ENCODE measurements at places on chromosomes 4 and X. TPM values are rescaled to one million over a fixed set of nuclear protein-coding genes. Genes with fewer than 3 reads are reported as not detected.

- DNase-seq = no peak
These were observed 18.3 kb downstream of the NOA1 start for GRCh38 chr4:56959100-56959499.

DNA sequence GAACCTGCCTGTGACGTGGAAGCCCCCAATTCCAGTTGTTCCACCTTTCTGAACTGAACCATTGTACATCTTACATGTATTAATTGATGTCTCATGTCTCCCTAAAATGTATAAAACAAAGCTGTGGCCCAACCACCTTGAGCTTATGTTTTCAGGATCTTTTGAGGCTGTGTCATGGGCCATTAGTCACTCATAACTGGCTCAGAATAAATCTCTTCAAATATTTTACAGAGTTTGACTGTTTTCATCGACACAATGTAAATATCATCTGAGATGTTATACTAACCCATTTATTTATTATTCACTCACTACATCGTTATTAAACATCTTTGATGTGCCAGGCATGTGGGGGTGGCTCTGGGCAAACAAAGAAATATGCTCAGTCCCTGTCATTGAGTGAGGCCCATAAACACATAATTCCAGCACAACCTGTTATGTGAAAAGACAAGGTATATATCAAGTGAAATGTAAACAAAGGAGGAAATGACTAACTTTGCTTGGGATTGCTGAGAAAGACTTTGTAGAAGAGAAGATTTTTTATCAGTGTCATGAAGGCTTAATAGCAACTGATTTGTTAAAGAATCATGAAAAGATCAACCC is 34.5 kb upstream of the PPM1K start:
- DNase-seq = no peak

DNA sequence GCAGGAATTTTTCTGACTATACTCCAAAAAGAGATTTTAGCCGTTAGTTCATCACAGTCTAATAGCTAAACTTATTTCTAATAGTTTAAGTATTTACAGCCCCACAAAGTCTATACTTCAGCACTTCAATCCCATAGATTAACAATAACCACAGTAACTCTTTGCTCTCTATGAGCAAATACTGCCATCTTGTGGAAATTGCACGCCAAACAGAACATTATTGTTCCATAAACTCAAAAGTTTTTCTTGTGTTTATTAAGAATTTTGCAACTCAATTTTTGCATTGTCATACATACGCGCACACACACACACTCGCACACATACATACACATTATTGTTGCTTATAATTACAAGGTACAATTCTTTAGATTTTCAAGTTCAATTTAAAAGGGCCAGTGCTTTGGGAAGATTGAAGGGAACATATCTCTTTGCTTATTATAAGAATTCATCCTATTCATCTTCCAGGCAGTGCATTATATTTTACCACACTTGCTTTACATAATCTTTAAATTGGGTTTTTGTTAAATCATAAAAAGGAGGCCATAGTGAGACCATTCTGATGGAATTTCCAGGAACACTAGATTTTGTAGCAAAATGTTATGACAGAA is 63.8 kb upstream of the ATOH1 start:
- peak; percentile 55 for DNase-seq

GRCh38 chr4:149145803-149146202 is 669.8 kb downstream of the IQCM start:
- no peak for DNase-seq

SGMS2 gene
- 31.8 TPM for total RNA-seq

EREG gene
- total RNA-seq = not detected

GRCh38 chrX:24619647-24620046 is 27.5 kb downstream of the PCYT1B start:
- no peak for DNase-seq

DNA sequence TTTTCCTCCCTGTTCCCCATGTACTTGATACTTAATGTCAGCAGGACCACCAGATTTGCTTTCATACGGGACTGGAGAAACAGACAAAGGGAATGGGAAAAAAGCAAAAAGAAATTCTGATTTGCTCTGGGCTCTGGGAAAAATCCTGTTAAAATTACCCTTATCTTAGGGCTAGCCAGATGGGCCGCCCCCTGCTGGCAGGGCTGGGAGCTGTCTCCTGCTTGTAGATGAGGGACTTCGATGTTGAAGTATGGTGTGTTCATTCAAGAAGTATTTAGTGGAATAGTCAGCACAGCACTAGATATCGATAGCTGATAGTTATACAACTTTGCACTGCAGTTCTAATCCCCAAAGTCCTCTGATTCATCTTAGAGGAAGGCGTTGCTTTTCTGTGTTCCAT is 45.8 kb downstream of the BCORL1 start:
- peak; percentile 66 for DNase-seq

LDB2 gene
- total RNA-seq = 363 TPM

All from lung microvascular endothelial cell (primary cell).